ENCODE measurements at places on chromosomes 13 and 19.

- no peak for DNase-seq
Measured at GRCh38 chr13:23570921-23571315, 706 bp downstream of the TNFRSF19 start.

DNA sequence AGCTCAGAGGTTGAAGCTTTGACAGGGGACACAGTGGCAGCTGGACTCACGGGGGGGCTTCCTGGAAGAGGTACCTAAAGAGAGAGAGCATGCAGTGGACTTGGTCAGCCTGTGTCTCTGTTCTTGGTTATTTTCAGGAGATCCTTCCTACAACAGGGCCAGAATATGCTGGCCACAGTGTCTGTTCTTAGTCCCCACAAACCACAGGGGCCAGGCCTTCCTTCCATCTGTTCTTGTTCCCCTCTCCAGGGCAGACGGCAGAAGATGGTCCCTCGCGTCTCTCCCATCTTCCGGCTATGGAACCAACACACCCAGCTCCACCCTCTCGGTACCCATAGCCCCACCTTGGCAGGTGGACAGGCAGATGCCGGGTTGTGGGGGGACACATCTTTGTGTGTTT, 24.8 kb downstream of the MAST3 start:
- no peak for DNase-seq

DNA sequence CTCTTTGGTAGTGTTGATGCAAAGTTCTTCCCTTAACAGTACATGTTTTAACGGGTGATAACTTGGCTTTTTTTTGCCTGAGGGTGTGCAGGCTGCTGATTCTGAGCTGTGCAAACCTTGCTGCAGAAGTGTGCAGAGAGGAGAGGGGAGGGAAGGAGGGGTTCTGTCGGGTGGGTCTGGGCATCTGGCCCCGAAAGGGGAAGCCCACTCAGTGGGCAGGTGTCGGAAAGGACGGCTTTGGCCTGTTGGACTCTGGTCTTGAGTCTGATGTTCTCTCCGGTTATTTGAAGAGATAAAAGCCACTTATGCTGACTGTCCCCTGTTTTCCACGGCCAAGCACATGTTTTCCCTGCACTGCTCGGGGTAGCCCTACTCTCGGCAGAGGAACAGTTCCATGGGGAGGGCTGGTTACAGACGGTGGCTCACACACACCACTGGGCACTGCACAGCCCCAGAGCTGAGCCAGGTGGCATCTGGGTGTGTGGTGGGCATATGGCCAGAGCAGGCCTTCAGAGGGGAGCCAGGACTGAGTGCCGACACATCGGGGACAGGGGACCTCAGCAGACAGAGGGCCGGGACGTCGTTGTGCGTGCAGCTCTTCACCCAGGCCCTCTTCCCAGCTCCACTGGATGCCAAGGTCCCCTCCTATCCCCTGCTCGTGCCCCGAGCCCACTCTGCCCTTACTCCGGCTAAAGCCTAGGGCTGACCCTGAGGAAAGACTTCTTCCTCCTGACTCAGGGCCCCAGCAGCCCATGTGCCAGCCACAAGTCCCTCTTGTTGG, 93.2 kb downstream of the TEX29 start:
- no peak for DNase-seq

- DNase-seq, result no peak
Measured at GRCh38 chr13:65188721-65189120, 2041.4 kb downstream of the PCDH9 start.

DNA sequence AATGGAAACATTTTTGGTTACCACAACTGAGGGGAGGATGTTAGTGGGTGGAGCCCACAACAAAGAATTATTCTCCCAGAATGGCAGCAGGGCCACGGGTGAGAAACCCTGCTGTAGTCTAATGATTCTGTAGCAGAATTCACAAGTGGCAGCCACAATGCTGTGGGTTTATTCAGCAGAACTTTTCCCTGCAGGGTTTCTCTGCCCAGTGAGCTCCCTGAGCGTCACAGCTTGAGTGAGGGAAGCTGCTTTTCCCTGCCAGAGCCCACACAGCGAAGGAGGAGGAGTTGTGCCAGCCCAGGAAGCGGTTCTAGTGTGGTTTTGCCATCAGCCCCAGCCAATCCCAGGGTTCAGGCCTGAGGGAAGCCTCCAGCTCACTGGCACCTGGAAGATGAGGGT, 4.4 kb downstream of the ATP12A start:
- DNase-seq, result no peak

DNA sequence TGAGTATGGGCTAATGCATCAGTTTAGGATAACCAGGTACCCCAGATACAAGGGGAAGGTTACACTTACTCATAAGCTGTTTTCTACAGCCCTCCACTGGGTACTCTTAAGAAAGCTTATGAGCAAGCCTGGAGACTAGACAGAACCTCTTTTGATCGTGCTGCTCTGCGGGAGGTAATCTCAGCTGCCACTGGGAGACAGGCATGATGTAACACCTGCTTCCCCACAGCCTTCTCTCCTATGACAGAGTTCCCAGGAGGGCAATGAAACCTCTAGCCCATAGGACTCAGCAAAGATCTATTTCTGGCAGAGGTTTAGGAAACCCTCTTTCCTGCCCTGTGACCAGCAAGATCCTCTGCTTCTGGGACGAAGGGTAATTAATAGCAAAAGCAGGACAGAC, 65.6 kb downstream of the WASF3 start:
- DNase-seq, result no peak

DNA sequence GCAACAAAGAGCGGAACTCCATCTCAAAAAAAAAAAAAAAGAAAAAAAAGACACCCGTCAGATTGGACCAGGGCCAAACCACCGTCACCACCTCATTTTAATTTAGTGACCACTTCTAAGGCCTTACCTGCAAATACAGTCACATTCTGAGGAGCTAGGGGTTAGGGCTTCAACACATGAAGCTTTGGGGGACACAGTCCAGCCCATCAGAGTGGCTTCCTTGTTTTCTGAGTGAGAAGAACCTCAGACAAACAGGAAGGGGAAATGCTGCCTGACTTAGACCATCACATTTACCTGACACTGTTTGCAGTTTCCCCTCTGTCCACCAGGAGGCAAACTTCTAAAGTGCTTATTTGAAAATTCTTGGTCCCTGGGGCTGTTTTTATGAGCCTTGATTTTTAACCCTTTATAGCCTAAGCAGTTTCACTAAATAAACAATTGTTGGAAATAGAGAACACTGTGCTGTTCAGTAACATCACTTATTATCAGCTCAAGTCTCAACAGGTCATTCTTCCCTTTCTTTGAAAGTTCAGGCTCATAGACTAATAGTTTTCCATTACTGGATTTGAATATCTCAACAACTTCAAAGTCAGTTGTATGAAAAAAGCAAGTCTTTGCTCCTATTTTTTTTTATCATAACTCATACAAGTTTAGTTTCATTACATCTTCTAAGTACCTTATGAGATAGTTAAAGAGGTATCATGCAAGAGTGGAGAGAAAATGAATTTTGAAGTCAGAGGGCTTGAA, 74.9 kb upstream of the WASF3 start:
- DNase-seq, result peak; percentile 48

GRCh38 chr13:36770741-36771140, 48.3 kb upstream of the RFXAP start:
- no peak for DNase-seq

GRCh38 chr13:39419876-39420275, 183.1 kb downstream of the LHFPL6 start:
- no peak for DNase-seq

DNA sequence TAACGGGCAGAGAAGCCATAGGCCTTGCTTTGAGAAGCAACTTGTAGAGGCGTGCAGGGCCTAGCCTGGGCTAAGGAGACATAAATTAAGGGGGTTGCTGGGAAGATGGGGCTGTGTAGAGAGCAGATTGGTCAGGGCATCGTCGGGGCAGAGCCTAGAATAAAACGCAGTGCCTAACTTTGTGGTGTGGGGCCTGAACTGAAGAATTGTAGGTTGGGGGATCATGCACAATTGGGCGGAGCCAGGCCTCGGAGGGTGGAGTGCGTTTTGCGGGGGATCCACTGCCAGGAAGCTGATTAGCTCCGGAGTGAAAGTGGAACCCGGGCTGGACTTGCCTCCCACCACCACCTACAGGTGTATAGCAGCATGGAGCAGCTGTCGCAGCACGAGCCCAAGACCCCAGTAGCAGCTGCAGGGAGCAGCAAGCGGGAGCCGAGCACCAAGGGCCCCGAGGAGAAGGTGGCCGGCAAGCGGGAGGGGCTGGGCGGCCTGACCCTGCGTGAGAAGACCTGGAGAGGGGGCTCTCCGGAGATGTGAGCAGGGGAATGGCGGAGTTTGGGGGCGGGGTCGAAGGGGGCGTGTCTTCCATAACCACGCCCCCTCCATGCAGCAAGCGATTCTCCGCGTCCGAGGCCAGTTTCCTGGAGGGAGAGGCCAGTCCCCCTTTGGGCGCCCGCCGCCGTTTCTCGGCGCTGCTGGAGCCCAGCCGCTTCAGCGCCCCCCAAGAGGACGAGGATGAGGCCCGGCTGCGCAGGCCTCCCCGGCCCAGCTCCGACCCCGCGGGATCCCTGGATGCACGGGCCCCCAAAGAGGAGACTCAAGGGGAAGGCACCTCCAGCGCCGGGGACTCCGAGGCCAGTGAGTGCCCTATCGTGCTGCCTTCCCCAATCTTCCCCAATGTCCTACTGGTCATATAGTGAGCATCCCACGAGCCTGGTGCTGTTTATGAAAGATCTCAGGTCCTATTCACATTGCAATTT, 13.8 kb downstream of the DNASE2 start:
- peak; percentile 75 for DNase-seq

- no peak for DNase-seq
Measured at GRCh38 chr13:54852831-54853230, 1824.2 kb downstream of the OLFM4 start.

GRCh38 chr13:30033681-30034457, 183.5 kb upstream of the UBL3 start:
- no peak for DNase-seq

GRCh38 chr19:3914199-3914598, 18.7 kb upstream of the NMRK2 start:
- DNase-seq, result no peak

DNA sequence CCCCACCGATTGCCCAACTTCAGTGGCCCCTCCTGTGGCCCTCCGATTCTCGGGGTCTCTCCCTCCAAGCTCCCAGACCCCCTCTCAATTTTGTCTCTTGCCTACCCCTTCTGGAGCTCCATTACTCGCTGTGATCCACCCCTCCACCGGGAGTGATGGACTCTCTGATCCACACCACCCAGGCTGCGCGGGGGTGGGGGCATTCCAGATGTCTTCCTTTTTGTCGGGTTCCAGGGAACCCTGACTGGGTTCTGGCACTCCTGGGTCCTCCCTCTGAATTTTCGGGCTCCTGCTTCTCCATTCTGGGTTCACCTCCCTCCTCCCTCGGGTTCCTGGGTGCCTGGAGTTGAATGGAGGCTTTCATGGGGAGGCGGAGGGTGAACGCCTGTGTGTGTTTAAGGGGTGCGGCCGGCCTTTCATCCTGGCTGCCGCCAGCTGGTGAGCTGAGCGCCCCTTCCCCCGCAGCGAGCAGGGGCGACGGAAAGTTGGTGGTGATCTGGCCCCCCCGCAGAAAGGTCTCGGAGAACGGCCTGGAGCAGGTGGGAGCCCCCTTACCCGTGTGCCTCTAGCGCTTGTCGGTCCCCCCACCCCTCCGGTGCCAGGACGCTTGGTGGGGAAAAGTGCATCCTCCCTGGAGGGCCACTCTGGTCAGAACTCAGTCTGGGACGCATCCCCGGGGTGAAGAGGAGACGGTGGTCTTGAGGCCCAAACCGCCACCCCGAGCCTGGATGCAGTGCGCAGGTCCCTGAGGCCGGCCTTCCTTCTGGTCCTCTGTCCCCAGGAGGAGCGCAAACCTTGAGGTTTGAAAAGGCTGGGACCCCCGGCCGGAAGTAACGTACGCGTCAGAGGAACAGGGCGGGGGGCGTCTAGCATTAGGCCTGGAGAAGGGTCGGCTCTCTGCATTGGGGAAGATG, 1.6 kb downstream of the MISP3 start:
- DNase-seq, result no peak

- no peak for DNase-seq
Measured at GRCh38 chr19:1847684-1848398, 442 bp downstream of the REXO1 start.

- DNase-seq, result no peak
Measured at GRCh38 chr13:34867590-34867989, 74.5 kb upstream of the NBEA start.

GRCh38 chr13:30134578-30134977, 172.8 kb downstream of the KATNAL1 start:
- DNase-seq, result no peak

DNA sequence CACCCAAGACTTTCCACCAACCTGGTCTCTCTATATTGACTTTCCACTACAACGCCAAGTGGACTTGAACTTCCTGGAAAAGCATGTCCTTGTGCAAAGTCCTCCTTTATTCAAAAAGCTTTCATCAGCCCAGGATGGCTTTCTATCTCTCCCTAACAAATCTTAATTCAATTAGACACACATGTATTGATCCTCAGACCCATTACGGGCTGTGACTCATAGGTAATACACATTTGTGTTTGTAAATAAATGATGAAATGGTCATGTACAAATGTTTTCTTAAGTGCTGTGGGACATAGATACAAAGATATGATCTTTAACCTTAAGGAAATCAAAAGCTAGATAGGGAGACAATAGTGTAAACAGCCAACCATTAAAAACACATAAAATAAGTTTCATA, 1189.7 kb downstream of the EFNB2 start:
- no peak for DNase-seq

- no peak for DNase-seq
Measured at GRCh38 chr13:35925669-35926068, 205.5 kb downstream of the DCLK1 start.

GRCh38 chr19:13134626-13135025, 15.5 kb downstream of the STX10 start:
- no peak for DNase-seq

GRCh38 chr19:53467485-53468262, at the start of gene ZNF813:
Gene ZNF813, plus strand, starts transcription at chr19:53467733. Its CDS starts 16,090 bp downstream, at chr19:53483823.
- peak; percentile 89 for DNase-seq

DNA sequence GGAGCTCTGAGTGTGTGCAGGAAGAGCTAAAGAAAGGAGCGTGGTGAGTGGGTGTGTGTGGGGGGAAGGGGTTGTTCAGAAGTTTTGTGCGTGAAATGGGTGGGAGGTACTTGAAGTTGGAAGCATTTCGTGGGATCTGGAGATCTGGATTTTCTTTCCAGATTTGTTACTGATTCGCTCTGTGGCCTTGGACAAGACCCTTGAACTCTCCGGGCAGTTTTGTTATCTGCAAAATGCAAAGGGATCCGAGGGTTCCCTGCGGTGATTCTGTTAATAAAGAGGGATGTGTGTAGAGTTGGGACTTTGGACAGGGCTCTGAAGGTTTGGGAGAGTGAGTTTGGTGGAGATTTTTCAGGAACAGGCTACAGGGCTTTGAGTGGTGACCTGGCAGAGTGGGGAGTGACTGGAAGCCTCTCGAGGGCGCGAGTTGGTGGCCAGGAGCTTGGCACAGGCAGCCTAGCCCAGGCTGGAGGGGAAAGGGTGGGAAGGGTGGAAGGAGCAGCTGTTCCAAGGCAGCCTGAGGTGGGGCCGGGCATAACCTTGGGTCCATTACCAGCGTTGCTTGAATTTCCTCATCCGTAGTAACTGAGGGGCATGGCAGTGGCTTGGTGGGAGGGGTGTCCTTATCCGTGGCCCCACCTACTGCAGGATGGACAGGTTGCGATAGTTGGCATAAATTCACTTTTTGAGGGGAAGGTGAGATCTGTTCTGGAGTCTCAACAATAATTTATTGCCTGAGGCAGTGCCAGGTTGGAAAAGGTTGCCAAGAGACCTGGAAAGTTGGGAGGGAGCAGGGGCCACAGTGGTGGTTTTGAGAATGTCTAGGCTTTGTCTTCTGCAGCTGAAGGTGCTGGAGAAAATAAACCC, 2.1 kb downstream of the ACTN4 start:
- DNase-seq, result no peak

Measured in CD14-positive monocyte (primary cell).